ENCODE measurements at places on chromosomes 1 and 21.
A peak's percentile ranks its signal among the peaks of the same experiment; 100 is the strongest.

DNA sequence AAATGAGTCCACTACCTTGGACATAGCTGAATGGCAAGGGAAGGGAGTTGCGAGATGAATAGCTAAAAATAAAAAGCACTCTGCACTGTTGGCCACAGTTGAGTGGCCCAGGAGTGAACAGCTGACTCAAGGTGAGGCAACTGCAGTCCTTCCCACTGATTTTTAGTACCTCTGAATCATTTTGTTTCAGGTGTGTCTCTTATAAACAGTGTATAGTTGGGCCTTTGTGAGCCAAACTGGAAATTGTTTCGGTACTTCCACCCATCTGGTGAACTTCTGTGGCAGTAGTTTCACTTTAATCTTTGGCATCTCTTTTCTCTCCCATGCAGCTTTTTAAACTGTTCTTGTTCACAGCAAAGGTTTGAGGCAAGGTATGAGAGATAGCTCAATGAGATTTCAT is 122.7 kb downstream of the VAV3 start:
- no peak for DNase-seq

GRCh38 chr1:20401405-20402010 is 84.5 kb downstream of the CAMK2N1 start:
- DNase-seq, result no peak

DNA sequence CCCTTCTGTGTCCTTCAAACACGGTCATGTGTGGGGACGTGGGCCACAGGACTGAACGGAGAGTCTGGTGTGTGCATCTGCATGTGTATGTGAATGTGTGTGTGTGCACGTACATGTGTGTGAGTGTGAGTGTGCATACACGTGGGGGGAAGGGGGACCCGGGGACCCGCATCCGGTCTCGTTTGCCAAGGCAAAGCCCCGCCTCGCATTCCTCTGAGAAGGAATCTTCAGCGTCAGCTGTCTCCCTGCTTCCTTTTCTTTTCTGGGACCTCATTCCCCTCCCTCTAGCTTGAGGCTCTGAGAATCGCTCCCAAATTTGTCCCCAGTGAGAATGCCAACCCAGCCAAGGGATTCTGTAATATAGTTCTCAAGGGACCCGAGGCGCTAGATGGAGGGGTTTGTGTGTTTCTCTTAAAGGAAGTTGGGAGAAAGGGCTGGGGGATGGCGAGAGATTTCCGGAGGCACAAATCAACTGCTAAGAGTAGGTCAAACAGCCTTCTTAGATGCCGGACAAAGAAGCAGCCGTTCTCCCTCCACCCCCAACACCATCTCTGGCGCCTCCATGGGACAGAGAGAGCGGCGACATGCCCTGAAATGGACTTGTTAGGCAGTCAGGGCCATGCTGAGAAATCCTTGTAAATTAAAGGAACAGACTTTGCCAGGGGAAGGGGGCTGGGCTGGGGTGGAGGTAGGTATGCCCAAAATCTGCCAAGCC is 6.6 kb downstream of the IFFO2 start:
- DNase-seq, result no peak

- DNase-seq, result no peak
These were observed 53.2 kb upstream of the CFAP126 start for GRCh38 chr1:161420763-161421455.

GRCh38 chr1:109059026-109059425 is 16.8 kb downstream of the TAF13 start:
- no peak for DNase-seq

DNA sequence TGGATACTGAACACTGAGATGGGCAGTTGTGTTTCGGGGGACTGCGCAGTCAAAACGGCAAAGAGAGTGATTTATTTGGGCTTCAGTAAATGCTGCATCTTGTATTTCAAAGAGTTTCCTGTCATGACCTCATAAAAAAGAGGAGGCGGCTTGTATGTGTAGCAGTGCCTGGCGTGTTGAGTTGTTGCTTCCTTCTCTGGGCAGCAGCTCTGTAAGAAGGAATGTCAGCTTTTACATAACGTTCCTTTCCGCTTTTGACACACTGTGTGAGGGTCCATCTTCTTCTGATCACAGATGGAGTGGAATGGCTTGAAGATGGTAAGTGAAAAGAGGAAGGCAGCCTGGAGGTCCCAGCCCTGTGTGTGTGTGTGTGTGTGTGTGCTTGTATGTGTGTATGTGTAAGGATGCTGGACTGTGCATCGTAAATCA is 941 bp downstream of the ELAVL4 start:
- no peak for DNase-seq

- DNase-seq, result peak; percentile 92
These were observed at the start of gene KLHL20 for GRCh38 chr1:173714759-173715537. Gene KLHL20 (plus strand): TSS chr1:173714981. CDS start chr1:173716044, 1,063 bp downstream.

DNA sequence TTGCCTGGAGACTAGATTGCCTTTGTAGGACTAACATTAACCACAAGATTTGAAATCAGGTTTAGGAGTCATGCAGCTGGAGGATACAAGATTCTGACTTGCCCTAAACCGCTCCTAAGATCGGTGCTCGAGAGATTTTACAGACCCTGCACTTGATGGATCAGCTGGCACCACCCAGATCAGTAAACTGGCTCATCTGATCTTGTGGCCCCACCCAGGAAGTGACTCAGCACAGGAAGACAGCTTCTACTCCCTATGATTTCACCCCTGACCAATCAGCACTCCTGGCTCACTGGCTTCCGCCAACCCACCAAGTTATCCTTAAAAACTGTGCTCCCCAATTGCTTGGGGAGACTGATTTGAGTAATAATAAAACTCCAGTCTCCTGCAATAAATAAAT is 876 bp upstream of the CATSPERE start:
- no peak for DNase-seq

DNA sequence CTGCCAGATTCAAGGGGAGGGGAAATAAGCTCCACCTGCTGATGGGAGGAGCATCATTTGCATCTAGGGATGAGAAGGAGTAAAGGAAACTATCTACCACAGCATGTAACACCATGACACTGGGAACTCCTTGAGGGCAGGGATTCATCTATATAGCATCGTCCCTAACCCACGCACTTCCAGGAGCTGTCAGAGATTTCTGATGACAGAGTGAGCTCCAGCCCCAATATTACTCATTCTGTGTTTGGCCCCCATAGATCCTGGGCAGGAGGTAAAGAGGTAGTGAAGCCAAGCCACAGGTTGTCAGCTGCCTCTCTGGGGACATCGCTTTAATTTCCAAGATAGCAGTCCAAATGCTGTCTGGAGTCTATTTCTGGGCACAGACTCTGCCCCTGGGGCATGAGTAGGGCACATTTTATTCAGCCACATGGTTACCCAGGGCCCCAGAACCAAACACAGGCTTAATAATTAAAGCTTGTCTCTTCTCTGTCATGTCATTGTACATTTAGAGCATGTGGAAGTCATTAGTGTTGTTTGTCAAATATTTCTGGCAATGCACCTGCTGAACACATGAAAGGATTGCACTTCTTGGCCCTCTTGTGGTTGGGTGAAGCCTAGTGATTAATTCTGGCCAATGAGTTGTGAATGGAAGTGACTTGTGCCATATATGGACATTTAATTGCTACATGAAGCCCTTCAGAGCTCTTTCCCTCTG is 105.9 kb upstream of the POU3F1 start:
- peak; percentile 68 for DNase-seq

GRCh38 chr1:27666791-27667254 is 5.2 kb downstream of the IFI6 start:
- no peak for DNase-seq

DNA sequence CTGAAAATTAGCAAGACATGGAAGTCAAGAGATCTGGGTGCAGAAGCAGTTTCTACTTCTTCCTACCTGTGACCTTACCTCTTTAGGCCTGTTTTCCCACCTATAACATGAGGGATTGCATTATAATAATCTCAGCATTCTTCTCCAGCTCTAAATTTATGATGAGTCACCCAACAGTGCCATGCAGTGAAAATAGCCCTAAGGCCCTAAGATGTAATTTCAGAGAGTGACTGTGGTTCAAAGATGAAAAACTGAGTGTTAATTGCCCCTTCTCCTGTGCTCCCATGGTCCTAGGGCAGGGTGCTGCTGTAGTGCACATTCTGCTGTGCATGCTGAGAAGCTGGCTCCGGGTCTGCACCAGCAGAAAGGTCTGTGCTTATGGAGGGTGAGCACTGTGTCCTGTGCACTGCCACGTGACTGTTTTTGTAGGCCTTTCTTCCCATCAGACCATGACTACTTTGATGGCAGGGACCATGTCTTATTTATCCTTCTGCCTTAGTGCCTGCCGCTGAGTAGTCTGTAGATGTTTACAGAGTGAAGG is 29.7 kb downstream of the JUN start:
- no peak for DNase-seq

GRCh38 chr1:32877211-32878110 is 6.7 kb upstream of the FNDC5 start:
- DNase-seq, result no peak

GRCh38 chr1:58318157-58319005 is 228.1 kb downstream of the OMA1 start:
- DNase-seq, result no peak

- no peak for DNase-seq
These were observed 42.2 kb upstream of the BCAR3 start for GRCh38 chr1:93723733-93724270.

GRCh38 chr1:184489908-184490307 is 103.1 kb downstream of the C1orf21 start:
- no peak for DNase-seq

DNA sequence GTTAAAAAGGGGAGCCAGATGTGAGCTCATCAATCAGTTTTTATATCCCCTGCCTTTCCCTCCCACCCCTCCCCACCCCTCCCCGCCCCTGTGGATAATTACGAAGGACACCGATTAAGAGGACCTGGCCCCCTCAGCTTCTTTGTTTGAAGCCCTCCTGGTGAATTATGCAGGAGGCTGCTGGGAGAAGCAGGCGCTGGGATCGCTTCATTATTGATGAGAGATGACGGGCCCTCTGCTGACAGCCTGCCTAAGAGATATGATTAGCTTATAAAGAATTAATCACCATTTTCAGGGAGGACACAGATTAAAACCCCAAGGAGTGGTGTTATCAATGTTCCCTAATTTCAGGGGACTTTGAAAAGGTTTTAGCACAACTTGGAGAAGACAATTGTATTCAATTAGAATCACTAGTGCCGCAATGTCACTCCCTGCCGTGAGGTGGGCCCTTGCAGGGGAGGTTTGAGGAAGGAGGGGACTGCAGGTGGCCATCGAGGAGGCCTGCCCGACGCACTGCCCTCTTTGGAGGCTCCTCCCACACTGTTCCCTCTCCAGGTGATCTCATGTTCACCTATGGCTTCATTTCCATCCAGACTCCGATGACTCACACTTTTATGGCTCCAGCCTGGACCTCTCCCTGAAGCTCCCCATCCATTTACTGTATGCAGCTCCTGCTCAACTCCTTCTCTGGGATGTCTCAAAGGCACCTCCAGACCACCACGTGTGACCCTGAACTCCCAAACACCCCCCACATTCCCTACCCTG is 67.0 kb upstream of the KLHDC7A start:
- no peak for DNase-seq
